ENCODE measurements at places on chromosomes 13 and 19.

GRCh38 chr13:29619995-29620394 lies 24.5 kb upstream of the SLC7A1 start:
- DNase-seq = no peak

GRCh38 chr13:33060815-33061214 lies 44.6 kb downstream of the KL start:
- no peak for DNase-seq

DNA sequence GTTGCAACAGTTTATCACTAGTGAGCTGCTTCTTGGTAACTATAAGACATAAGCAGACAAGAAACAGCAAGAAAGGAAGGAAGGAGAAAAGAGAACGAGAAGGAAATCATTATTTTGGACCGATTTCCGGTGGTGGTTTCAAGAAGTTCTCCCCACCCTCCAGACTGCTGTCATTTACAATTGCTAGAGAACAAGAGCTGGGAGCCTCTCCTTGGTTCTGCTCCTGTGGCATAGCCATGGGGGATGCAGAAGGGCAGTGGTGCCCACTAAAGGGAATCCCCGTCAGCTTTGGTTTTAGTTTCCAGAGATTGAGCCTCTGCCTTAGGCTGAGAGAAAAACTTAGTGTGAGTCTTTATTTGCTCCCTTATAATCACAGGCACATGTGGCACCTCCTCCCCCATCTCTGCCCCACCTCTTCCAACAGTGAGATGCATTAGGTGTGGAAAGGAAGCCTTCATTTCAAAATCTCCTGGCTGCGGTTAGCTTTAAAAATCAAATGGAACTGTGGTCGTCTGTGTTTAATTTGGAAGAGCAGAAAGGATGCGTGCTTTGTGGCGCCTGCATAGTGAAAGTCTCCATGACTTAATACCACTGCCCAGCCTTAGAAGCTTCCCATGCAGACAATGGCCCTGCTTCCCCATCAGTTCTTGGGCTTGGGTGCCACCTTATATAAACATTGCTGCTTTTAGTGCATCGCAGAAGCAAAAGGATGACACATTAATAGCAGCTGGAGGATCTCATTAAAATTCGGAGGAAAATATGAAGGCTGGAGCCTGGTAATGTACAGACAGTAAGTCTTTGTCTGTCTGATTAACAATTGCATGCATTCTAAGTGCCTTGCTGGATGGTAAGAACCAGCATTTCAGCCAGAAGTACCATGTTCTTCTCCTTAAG lies 25.0 kb downstream of the LRCH1 start:
- DNase-seq = peak; percentile 56

- DNase-seq = no peak
Measured at GRCh38 chr19:41883463-41883820, 458 bp downstream of the ARHGEF1 start.

Measured in inflammatory macrophage treated with lipopolysaccharide for 4 hours (primary cell).